NCI-H1417 (cell line): ENCODE measurements at places on chromosomes 7 and 10.

GRCh38 chr10:34475274-34475646 lies 339.8 kb downstream of the PARD3 start:
- no peak for DNase-seq

GRCh38 chr7:79512261-79512660 lies 58.8 kb upstream of the MAGI2 start:
- DNase-seq = no peak

DNA sequence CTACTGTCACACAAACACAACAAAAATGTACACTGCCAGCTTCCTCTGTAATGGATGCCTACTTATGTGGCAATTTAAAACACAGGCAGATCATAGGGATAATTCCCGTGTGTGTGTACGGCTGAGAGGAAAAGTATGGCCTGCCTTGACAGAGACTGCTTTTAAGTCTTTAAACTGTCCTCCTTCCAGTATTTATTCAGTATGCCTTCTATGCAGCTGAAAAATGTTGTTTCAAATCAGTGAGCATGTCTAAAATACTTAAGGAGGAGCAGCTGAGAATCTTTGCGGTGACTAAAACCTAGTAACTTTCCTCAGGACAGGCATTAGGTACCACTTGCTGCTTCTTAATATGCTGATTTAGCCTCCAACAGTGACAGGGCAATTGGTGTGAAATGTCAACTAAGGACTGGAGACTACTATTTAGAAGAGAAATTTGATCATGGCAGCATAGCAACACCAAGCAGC lies 126.3 kb downstream of the CACNA2D1 start:
- DNase-seq = no peak

DNA sequence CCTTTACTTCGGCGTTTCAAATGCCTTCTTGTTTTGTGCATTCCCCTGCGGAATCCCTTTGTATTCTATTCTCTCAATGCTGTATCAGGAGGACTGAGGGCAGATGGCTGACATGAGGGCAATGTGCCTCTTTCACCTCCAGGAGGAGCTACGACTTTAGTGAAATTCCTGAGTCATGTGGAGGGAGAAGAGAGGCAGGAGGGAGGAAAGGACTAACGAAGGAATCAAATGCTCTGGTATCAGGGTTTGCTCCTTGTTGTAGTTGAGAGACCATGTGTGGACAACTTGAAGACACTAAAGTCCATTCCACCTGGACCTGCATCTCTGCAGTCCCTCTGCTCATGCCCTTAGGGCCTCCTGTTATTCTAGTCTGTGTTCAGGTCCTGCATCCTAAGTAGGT lies 40.2 kb upstream of the PRSS58 start:
- no peak for DNase-seq

DNA sequence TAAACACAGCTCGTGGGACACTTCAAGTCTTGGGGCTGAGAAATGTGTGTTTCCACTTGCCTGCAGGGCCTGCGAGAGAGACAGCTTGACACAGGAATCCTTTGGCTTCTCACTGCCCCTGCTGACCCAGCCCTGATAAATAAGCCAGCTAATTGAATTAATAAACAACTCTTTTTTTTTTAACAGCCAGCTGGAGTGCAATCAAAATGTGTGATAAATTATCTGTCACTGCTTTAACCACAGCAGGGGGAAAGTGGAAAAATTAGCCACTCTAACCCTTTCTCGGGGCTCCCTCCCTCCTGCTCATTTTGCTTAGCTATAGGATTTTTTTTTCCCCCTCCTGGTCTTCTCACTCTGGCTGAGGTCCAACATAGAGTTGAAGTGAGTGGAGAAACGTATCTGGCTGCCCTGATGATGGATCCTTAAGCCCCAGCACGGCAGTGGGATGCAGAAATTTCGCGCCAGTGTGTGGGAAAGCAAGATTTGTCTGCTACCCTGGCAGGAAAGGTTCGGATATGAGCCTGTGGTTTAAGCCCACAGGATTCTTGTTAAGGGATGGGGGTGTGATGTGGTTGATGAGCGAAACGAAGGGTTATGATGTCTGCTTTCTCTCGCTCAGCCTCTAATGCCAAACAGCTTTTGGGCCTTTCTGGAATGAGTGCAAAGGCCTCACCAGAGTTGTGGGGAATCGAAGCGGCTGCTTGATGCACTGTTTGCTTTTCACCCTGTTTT lies 173.8 kb downstream of the TRIL start:
- DNase-seq = no peak

- no peak for DNase-seq
These were observed 196.3 kb downstream of the TNS3 start for GRCh38 chr7:47385536-47386125.

DNA sequence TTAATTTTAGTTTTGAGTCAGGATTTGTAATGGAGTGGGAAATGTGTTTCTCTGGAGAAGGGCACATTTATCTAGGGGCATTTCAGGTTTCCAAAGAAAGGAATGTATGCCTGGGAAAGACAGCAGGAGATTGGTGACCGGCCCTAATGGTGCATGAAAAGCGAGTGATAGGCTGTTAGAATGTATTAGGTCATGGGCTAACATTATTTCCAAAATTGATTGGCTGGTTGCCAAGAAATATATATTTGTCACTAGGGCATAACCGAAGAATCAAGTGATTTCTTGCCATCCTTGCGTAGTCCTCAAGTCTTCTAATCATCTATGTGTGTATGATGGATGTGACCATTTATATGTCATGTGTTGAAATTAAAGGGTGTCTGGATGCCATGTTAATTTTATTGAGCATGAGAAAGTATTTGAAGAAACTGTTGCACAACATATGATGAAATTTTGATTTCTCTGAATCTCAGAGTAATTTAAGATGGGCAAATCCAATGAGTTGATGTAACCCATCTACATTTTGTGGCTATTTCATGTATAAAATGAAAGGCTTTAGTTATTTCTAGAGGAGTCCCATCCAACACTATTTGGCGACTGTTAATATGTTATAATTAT lies 248.4 kb downstream of the BMPER start:
- DNase-seq = no peak

- no peak for DNase-seq
These were observed 235.5 kb downstream of the CCSER2 start for GRCh38 chr10:84563868-84564267.

- peak; percentile 60 for DNase-seq
These were observed 103.1 kb downstream of the SLC16A9 start for GRCh38 chr10:59606551-59606961.

DNA sequence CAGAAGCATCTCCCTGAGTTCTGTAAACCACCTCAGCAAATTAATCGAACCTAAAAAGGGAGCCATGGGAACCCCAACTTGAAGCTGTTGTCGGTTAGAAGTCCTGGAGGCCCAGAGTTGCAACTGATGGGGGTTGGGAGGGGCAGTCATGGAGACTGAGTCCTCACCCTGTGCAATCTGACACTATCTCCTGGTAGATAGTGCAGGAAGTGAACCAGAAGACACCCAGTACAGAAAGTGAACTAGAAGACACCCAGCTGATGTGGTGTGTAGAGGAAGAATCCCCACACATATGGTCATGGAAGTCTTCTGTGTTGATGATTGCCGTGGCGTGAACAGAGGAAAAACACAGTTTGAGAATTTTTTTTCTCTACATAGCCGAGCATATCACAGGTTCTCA lies 58.8 kb upstream of the SRRM3 start:
- no peak for DNase-seq

DNA sequence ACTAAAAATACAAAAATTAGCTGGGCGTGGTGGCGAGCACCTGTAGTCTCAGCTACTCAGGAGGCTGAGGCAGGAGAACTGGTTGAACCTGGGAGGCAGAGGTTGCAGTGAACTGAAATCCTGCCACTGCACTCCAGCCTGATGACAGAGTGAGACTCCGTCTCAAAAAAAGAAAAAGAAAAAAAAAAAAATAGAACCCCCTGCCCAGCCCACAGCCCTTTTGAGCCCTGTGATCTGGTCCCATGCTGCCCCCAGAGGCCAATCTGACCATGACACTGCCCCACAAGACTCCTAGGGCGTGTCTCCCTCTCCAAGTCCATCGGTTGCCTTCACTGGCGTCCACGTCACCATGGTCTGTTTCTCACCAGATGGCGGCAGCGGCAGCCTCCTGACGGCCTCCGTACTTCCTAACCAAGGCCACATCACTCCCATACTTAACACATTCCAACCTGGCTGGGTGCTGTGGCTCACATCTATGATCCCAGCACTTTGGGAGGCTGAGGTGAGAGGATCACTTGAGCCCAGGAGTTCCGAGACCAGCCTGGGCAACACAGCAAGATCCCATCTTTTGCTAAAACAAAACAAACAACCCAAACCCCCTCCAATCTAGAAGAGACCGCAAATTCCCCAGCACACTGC lies 18.0 kb downstream of the STX1A start:
- no peak for DNase-seq

GRCh38 chr10:104259456-104259855 lies 4.8 kb downstream of the GSTO1 start:
- DNase-seq = no peak

GRCh38 chr10:101840102-101840684 lies 3.4 kb downstream of the KCNIP2 start:
- peak; percentile 30 for DNase-seq

DNA sequence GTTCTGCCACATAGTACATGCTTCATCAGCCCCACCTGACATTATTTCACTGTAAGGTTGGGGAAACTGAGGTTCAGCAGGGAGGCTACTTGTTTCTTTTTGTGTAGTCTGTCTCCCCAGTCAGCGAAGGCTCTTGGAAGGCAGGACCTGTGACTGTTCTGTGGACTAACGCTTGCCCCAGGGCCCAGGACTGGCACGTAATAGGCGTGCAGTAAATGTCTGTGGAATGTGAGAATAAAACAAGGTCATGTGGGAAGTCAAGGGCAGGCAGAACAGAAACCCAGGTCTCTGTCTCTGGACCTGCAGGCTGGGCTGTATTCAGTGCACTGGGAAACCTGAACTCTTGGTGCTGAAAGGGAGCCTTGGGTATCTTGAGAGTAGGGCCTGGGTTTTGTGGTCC lies 168.7 kb downstream of the RPS24 start:
- no peak for DNase-seq
